Panc1 (cell line): ENCODE measurements at places on chromosomes 3 and 15. TPM values are rescaled to one million over a fixed set of nuclear protein-coding genes. Genes with fewer than 3 reads are reported as not detected.

DNA sequence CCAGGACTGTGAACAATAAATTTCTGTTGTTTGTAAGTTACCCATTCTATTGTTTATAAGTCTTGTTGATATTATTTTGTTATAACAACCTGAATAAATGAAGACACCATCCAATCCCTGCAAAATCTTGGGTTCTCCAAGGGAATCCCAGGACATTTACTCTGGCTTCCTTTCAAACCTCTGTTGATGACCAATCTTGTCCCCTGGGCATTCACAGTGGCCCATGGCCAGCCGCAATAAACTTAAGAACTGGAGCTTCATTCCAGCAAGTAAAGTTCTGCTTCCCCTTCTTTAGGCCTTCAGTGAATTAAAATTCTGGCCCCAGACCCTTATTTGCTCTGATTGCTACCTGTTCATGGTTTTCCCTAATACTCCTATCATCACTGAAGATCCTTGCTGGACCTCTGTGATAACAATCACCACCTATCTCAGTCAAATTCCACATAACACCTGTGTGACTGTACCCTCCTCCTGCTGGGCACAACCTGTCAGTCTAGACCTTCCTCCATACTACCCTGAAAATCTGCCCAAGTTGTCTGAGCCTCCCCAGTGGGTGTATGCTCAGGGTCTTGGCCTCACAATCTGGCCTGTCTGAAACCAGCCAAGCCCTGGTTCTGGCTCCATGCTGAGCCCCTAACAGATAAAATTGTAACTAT, 153.1 kb downstream of the SEMA6D start:
- no peaks in the 10 kb centered on the region for H3K36me3 ChIP-seq
- H3K4me1 ChIP-seq: no peaks in the 10 kb centered on the region
- no peak overlapping the region for H3K27ac ChIP-seq
- H3K4me3 ChIP-seq: no peak overlapping the region
- no peak for DNase-seq

GRCh38 chr15:54026258-54026657, 48.0 kb downstream of the UNC13C start:
- no peak overlapping the region for H3K27ac ChIP-seq
- no peak for DNase-seq
- H3K4me1 ChIP-seq: no peaks in the 10 kb centered on the region
- H3K27me3 ChIP-seq: no peaks in the 10 kb centered on the region
- no peaks in the 10 kb centered on the region for H3K36me3 ChIP-seq
- no peak overlapping the region for H3K4me3 ChIP-seq

- H3K4me3 ChIP-seq: no peak overlapping the region
- no peak for DNase-seq
- no peaks in the 10 kb centered on the region for H3K27me3 ChIP-seq
- H3K27ac ChIP-seq: no peak overlapping the region
- no peaks in the 10 kb centered on the region for H3K36me3 ChIP-seq
- no peaks in the 10 kb centered on the region; the same call in 1 of the 2 replicates for H3K4me1 ChIP-seq
Measured at GRCh38 chr3:48218537-48218936, 4.8 kb upstream of the CAMP start.

GRCh38 chr3:16064642-16065414, 109.7 kb upstream of the GALNT15 start:
- H3K4me3 ChIP-seq: no peak overlapping the region
- peak overlapping the region; percentile 54; the same call in 1 of the 2 replicates for H3K27ac ChIP-seq
- no peaks in the 10 kb centered on the region for H3K27me3 ChIP-seq

DNA sequence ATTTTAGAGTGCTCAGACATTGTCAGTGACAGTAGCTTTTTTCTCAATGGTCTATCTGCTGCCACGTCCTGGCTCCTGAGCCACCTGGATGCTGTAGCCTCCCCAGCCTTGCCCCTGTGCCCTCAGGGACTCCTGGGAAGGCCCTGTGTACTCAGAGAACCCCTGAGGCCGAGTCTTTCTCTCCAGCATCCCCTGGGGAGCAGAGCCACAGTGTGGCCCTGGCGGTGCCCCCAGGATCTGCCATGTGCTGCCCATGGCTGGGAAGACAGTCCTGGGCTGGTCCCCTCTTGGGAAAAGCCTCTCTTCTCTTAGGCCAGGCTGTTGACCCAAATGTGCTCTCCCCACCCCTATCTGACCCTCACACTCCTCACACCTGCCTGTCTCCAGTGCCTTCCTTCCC, 5.0 kb downstream of the MYD88 start:
- H3K36me3 ChIP-seq: no peaks in the 10 kb centered on the region; the same call in 1 of the 2 replicates
- no peaks in the 10 kb centered on the region for H3K27me3 ChIP-seq
- H3K4me3 ChIP-seq: no peak overlapping the region
- H3K4me1 ChIP-seq: no peaks in the 10 kb centered on the region
- DNase-seq: no peak

GRCh38 chr3:99625237-99625622, 13.2 kb upstream of the COL8A1 start:
- peaks cover under 1% of the 10 kb centered on the region; the same call in 1 of the 2 replicates for H3K27me3 ChIP-seq
- H3K4me3 ChIP-seq: no peak overlapping the region
- no peaks in the 10 kb centered on the region for H3K36me3 ChIP-seq
- H3K27ac ChIP-seq: no peak overlapping the region
- no peak for DNase-seq

The RTP4 gene
- 2.5 TPM for total RNA-seq

DNA sequence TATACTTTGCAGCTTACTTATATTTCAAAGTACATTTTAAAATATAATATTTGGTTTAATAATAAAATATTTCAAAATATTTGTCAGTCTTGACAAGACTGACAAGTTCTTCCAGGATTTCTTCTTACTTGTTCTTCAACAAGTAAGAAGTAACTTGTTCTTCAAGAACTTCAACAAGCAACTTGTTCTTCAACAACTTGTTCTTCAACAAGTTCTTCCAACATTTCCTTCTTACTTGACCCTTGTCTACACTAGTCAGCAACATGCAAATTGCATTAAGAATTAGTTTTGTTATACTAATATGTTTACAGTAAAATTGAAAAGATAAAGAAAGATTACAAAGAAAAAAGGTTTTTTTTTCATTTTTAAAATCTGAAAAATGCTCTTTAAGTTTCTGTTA, 731.7 kb downstream of the NSUN3 start:
- no peaks in the 10 kb centered on the region for H3K27me3 ChIP-seq
- H3K27ac ChIP-seq: no peak overlapping the region
- no peak overlapping the region for H3K4me3 ChIP-seq

DNA sequence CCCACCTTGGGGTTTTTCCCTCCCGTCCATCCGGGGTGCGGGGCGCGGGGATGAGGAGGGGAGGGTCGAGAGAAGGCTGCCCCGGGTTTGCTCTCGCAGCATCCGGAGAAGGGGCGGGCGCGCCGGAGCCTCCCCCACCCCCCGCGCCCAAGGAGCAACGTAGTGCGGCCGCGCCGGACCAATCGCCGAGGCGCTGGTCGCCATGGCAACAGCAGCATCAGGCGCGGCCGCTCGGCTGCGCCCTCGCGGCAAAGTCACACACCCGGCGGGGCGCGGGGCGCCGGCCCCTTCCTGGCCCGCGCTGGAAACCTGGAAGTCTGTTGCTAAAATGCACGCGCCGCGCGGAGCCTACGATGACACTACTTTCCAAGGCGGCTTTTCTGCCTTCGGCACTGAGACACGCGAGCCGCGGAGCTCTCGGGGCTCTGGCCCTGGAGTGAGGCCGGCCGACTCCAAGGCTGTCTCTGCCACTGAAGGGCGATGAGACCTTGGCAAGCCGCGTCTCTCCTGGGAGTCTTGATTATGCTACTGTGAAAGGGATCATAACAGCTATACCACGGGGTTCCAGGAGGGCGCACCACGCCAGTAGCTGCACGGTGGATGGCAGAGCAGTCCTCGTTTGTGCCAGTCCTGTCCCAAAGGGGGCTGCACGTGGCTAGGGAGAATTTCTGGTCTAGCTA, at the start of gene IQSEC1:
TSS of gene IQSEC1 (minus strand) at position 104 of the 680 bp plus-strand sequence. CDS start 415 bp downstream, outside the sequence.
- DNase-seq: no peak
- H3K36me3 ChIP-seq: no peaks in the 10 kb centered on the region
- no peak within 1 kb of the TSS for H3K4me3 ChIP-seq
- H3K27ac ChIP-seq: no peak within 1 kb of the TSS
- no peaks in the 10 kb centered on the region for H3K27me3 ChIP-seq

The RASL12 gene
- total RNA-seq: 0.67 TPM

The SMAD6 gene
- total RNA-seq: 45.9 TPM

- H3K27ac ChIP-seq: no peak overlapping the region
- no peak for DNase-seq
- no peaks in the 10 kb centered on the region for H3K36me3 ChIP-seq
Measured at GRCh38 chr15:27672537-27672936, 426.6 kb downstream of the OCA2 start.

DNA sequence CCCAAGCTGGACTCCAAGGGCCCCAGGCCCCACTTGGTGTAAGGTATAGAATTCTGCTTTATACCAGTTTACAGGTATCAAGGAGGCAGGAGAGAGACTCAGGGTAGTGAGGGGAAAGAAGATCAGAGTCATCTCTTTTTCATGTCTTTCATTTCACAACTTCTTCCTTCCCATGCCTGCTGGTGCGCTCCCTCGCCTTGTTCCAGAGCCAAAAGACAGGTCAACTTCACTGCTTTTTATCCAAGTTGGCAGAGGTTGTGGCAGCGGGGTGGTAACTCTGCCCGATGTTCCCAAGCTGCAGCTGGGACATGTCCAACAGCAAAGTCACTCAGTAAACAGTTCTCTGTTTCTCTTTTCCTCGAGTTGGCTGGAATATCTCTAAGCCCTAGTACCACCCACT, 86.3 kb upstream of the TCF12 start:
- H3K27ac ChIP-seq: no peak overlapping the region
- no peaks in the 10 kb centered on the region for H3K4me1 ChIP-seq
- H3K4me3 ChIP-seq: no peak overlapping the region
- no peaks in the 10 kb centered on the region for H3K27me3 ChIP-seq
- H3K36me3 ChIP-seq: no peaks in the 10 kb centered on the region
- no peak for DNase-seq

- no peaks in the 10 kb centered on the region for H3K36me3 ChIP-seq
- no peak overlapping the region for H3K4me3 ChIP-seq
- no peaks in the 10 kb centered on the region for H3K27me3 ChIP-seq
Measured at GRCh38 chr15:73599934-73600333, 33.3 kb downstream of the NPTN start.

DNA sequence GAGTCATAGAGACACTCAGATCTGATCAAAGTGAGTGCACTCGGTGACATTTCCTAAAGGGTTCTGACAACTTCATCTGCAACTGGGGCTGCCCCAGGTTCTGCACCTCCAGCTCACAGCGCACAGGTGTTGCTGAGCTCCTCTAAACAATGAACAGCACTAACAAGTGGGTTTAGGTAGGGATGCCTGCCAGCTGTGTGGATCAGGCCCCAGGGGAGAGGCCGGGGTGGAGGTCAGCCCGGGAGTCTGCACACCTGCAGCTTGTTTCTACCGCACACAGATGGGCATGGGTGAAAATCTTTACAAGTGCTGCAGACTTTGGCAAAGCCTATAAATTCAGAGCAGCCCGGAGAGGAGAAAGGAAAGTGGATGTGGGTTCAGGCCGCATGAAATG, 355 bp downstream of the FBXW12 start:
- H3K4me3 ChIP-seq: no peak overlapping the region
- H3K4me1 ChIP-seq: no peaks in the 10 kb centered on the region
- H3K27me3 ChIP-seq: no peaks in the 10 kb centered on the region
- no peak overlapping the region for H3K27ac ChIP-seq
- no peaks in the 10 kb centered on the region for H3K36me3 ChIP-seq
